ENCODE measurements at places on chromosomes 12 and 14. TPM values are rescaled to one million over a fixed set of nuclear protein-coding genes. Genes with fewer than 3 reads are reported as not detected.

- peak overlapping the region; percentile 78 for H3K4me3 ChIP-seq
- H3K27ac ChIP-seq: peak overlapping the region; percentile 80
- peaks cover 24% of the 10 kb centered on the region for H3K4me1 ChIP-seq
Observed at GRCh38 chr14:75295061-75295461, 16.4 kb downstream of the FOS start.

DNA sequence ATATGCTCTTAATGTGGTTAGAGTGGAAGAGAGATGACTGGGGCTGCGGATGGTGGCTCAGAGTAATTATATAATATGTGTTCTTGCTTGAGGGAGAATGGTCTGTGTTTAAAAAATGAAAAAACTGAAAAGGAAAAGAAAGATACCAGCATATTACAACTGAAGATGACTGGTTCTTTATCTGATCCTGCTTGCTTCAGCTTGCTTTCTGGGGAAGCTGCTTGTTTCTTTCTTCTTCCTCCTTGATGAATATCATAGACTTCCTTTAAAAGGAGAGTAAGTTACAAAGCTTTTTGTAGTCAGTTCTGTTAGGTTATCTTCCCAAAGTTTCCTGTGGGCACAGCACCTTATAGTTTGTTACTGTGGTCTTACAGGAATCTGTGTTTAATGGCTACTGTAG, 210.9 kb downstream of the ERC1 start:
- no peak overlapping the region for H3K4me3 ChIP-seq
- DNase-seq: no peak
- peaks cover 18% of the 10 kb centered on the region for H3K36me3 ChIP-seq
- no peaks in the 10 kb centered on the region for H3K27me3 ChIP-seq
- peaks cover 9% of the 10 kb centered on the region for H3K4me1 ChIP-seq

Gene NXPH4
- 0.39 TPM for total RNA-seq

- H3K27ac ChIP-seq: peak overlapping the region; percentile 96
- no peak overlapping the region for H3K4me3 ChIP-seq
- DNase-seq: no peak
- peaks cover 6% of the 10 kb centered on the region for H3K36me3 ChIP-seq
Observed at GRCh38 chr12:3896356-3896755, 23.2 kb upstream of the PARP11 start.

GRCh38 chr12:130619385-130620001, 96.6 kb downstream of the RIMBP2 start:
- no peak overlapping the region for H3K27ac ChIP-seq
- no peak overlapping the region for H3K4me3 ChIP-seq
- no peaks in the 10 kb centered on the region for H3K4me1 ChIP-seq
- DNase-seq: no peak

DNA sequence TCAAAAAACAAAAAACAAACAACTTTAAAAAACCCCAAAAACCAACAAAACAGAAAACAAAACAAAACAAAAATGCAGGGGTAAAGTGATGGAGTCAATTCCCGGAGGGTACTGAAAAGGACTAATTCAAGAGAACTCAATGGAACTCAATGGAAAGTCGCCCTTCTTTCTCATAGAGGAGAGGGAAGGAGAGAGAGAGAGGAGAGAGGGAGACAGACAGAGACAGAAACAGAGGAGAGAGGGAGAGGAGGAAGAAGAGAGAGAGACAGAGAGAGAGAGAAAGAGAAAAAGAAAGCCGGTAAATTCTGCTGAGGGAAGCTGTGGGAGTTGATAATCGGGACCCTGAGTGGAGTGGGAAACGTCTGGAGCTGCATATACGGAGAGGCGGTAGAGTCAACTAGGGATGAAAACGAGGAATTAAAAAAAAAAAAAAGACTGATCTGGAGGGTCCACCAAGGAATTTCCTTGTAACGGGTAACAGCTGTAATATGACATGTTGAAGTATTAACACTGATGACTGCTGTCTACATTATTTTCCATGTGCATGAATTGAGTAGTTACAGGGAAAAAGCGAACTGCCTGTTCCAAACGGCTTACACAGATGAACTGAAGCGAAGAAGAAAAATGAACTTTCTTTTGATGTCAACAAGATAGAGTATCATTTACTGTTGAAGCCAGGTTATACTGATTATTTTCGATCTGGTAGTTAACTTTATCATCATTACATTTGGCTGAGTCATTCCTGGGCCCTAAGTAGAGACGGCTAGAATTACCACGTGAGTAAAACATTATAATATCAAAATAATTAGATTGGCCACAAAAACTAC, 934 bp upstream of the ZC2HC1C start:
- no peak overlapping the region for H3K4me3 ChIP-seq
- no peak overlapping the region for H3K27ac ChIP-seq
- H3K27me3 ChIP-seq: peaks cover 6% of the 10 kb centered on the region
- peaks cover 16% of the 10 kb centered on the region for H3K4me1 ChIP-seq
- H3K36me3 ChIP-seq: peaks cover 4% of the 10 kb centered on the region

DNA sequence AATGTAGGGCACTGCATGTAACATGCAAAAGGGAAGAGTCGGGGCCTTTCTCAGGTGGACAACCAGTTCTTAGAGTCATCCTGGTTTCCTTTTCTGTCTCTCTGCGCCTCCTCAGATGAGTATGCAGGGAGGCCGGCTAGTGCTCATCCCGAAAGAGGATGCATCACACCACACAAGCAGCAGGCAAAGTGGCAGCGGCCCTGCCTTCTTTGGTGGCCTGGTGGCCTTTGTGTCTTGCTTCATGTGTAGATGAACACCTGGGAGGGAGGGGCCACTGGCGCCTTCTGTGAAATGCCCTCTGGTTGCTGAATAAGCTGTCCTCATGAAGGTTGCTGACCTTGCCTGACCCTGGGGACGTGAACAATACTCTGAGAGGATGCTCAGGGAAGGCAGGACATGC, 18.0 kb downstream of the SLC24A4 start:
- H3K36me3 ChIP-seq: no peaks in the 10 kb centered on the region
- no peak overlapping the region for H3K4me3 ChIP-seq
- peaks cover 13% of the 10 kb centered on the region for H3K4me1 ChIP-seq
- peaks cover 33% of the 10 kb centered on the region for H3K27me3 ChIP-seq

Gene B4GALNT3
- 10.9 TPM for total RNA-seq

DNA sequence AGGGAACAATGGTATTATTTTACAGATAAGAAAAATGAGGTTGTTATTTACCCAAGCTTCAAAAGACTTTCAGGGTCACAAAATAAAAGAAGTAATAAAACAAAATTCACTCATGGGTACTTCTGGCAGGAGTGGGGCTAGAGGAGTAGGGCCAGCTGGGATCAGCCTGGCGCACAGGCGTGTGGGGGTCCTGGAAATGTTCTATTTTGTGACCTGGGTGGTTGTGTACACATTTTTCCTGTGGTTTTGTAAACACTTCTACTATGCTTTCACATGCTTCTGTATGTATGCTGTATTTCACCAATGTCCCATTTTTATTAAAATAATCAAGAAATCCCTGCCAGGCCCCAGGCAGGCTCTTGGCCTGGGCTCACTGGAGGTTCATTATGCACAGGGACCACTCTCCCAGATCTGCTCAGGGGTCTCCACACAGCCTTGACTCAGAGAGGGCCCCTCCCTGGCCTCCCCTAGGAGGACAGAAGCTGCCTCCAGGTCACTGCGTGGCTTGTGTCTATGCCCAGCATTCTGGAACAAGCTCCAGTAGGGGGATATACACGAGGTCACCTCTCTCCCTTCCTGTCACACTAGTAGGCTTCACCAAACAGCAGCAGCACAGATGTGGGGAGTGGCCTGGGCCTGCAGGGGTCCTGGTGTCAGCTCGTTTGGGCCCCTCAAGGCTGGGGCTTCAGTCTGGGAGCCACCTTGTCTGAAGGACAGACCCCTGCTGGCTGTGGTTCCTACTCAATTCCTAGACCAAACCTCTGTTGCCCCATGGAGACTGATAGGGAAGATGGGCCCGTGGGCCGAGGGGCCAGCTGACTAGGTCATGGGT, 37.8 kb downstream of the ANAPC7 start:
- H3K27ac ChIP-seq: no peak overlapping the region
- H3K36me3 ChIP-seq: peaks cover 2% of the 10 kb centered on the region
- H3K4me1 ChIP-seq: no peaks in the 10 kb centered on the region
- DNase-seq: no peak

Gene SERPINA12
- total RNA-seq: not detected

GRCh38 chr14:78307671-78308070, 137.5 kb downstream of the NRXN3 start:
- H3K27ac ChIP-seq: no peak overlapping the region
- no peak overlapping the region for H3K4me3 ChIP-seq
- H3K27me3 ChIP-seq: peaks cover 5% of the 10 kb centered on the region
- no peaks in the 10 kb centered on the region for H3K4me1 ChIP-seq
- H3K36me3 ChIP-seq: no peaks in the 10 kb centered on the region

Gene RNU4-1
- total RNA-seq: 1,409 TPM

Gene CRACR2A
- 38.5 TPM for total RNA-seq

DNA sequence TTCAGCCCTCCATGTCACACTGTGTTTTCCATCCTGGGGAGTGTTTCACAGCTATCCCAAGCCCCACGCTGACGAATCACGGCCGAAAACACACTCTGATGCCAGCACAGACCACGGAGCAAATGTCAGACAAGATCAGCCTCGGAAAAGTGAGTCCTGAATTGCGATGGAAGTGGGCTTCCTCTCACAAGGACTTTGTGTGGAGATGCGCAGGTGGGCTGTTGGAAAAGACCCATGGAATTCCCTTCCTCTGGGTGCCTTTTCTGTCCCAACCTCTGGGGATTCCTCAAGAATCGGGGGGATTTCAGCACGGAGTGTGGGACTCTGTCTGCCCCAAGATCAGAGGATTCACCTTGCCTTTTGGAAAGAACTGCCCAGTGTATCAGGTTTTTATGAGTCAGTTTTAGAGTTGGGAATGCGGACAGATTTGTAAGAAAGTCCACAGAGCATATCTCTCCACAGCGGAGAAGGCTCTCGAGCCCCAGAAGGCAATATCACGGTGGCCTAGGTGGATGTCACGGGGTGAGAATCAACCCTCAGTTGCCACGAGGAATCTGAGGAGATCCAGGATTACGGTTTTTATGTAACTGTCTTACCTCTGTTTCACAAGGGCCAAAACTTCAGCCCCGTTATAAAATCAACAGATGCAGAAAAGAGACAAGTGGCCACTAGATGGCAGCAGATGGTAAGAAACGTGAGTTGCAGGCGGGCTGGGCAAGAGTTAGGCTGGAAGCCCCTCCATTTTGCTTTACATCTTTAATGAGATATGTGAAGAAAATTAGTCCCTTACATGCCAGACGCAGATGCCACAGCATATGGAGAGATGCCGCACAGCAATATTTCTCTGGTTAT, 201.9 kb downstream of the DAD1 start:
- H3K4me3 ChIP-seq: no peak overlapping the region
- H3K27ac ChIP-seq: no peak overlapping the region
- H3K4me1 ChIP-seq: no peaks in the 10 kb centered on the region

Measured in activated CD8-positive, alpha-beta T cell treated with anti-CD3 and anti-CD28 coated beads, Interleukin-2, amount 10 ng/mL, durations not matched to agents 7 days and 5 days (primary cell).